Activated CD4-positive, CD25-positive, alpha-beta regulatory T cell treated with anti-CD3 and anti-CD28 coated beads, Interleukin-2, amount 50 U/mL, for 72 hours (primary cell): ENCODE measurements at places on chromosomes 1 and 21.

- no peak for DNase-seq
Measured at GRCh38 chr1:11187931-11188330, 1.2 kb upstream of the ANGPTL7 start.

DNA sequence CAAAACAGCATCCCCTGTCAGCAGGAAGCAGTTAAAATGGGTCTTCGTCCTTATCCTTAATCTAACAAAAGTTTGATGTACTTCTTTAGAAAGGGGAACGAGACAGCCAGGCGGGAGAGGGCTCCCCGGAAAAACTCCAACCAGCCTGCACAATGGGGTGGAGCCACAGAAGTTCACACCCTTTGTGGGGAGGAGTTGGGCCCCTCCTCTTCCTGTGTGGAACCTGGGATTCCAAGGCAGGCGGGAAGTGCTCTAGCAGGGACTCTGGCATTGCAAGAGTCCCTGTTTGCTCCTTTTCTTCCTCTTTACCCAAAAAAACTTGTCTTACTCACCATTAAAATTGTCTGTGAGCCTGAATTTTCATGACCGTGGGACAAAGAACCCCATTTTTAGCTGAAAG lies 47.7 kb downstream of the FCRL5 start:
- no peak for DNase-seq

GRCh38 chr1:11098931-11099309 lies 749 bp downstream of the EXOSC10 start:
- no peak for DNase-seq

DNA sequence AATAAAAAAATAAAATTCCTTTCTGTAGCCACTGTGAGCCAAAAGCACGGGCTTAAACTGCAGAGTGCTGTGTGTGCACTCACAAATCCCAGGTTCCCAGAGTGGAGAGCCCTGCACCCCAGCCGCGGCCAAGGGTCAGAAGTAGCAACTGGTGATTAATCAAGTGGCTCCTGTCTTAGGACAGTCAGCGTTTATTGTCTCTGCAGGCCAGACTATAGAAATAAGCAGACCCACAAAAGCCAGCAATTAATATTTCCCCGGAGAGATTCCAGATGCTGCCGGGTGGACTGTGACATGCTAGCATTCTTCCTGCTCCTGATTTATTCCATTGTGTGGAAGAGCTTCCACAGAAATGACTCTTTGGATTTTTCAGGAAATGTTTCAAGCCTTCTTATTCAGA lies 412.2 kb downstream of the KIF26B start:
- DNase-seq, result no peak

GRCh38 chr1:164928232-164928812 lies 369.3 kb downstream of the PBX1 start:
- DNase-seq, result no peak

GRCh38 chr1:180956028-180956640 lies 43.4 kb downstream of the KIAA1614 start:
- no peak for DNase-seq

GRCh38 chr1:226979115-226979516 lies 39.0 kb downstream of the COQ8A start:
- no peak for DNase-seq

DNA sequence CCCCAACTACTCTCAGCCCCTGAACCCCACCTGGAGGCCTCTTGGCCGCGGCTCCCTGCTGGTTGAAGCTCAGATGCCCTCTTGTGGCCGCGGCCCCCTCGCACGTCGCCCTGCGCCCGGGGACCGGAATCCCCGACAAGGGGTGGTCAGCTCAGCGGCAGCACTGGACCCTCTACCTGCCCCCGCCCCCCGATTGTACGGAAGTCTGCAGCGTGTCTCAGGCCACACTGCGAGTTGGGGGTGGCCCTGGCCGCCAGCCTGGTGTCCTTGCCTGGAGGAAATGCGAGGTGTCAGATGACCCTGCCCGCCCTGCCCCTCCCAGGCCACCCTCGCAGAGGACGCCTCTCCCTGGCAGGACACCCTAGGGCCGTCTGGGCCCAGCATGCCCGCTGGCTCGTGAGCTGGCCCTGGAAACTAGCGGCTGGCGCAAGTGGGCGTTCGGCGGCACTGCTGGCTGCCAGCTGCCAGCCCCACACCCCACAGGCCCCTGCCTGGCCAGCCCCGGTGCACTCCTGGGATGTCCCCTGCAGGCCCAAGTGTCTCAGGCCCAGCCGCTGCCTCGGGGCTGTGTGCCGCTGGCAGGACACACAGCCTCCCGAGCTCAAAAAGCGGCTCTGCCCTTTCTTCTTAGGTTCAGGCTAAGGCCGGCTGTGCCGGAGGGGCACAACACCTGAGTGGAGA lies 60.8 kb downstream of the EDN2 start:
- DNase-seq, result no peak

- DNase-seq, result no peak
Measured at GRCh38 chr1:27572679-27573426, 31.1 kb downstream of the AHDC1 start.
